Uterus (tissue), 4 donors: ENCODE measurements at places on chromosomes 7 and 10. TPM values are rescaled to one million over a fixed set of nuclear protein-coding genes. Genes with fewer than 3 reads are reported as not detected.

GRCh38 chr7:28605427-28606085 is 193.2 kb downstream of the CREB5 start:
- H3K4me1 ChIP-seq: no peaks in the 10 kb centered on the region
- no peak overlapping the region for H3K27ac ChIP-seq
- H3K27me3 ChIP-seq: no peaks in the 10 kb centered on the region

DNA sequence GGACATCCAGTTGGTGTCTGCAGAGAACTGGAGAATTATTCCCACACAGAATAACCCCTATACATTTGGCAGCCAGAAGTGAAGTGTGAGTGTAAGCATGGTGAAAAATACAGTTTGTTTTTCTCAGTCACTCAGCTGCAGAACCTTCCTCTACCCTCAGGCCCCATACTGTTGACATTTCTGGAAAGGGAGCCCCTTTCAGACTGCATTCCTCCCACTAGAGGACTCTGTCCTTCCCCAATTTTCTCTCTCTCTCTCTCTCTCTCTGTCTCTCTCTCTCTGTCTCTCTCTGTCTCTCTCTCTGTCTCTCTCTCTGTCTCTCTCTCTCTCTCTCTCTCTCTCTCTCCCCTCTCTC is 86.8 kb upstream of the STEAP1B start:
- no peaks in the 10 kb centered on the region for H3K4me1 ChIP-seq
- no peak overlapping the region for H3K4me3 ChIP-seq
- no peaks in the 10 kb centered on the region for H3K36me3 ChIP-seq
- no peak for DNase-seq

Gene GPER1
- 1.3 TPM for total RNA-seq

DNA sequence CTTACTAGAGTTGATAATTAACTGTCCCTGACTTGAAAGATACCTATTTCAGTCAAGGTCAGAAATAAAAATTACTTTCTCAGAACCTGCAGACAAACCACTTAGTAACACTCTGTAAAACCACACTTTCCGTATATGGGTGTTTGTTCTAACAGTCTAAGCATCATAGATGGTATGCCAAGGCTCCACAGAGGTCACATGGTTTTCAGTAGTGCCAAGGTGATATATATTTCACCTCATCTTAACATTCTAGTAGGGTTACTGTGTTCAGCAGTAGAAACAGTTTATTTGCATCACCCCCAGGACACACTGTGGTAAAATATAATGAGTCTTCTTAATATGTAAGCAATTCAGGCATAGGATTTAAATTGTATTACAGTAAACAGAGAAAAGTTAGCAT is 61.5 kb downstream of the KCND2 start:
- no peaks in the 10 kb centered on the region for H3K4me1 ChIP-seq
- H3K27ac ChIP-seq: no peak overlapping the region
- no peak for DNase-seq
- no peak overlapping the region for H3K4me3 ChIP-seq
- H3K27me3 ChIP-seq: no peaks in the 10 kb centered on the region

Gene NEUROG3
- not detected for total RNA-seq

DNA sequence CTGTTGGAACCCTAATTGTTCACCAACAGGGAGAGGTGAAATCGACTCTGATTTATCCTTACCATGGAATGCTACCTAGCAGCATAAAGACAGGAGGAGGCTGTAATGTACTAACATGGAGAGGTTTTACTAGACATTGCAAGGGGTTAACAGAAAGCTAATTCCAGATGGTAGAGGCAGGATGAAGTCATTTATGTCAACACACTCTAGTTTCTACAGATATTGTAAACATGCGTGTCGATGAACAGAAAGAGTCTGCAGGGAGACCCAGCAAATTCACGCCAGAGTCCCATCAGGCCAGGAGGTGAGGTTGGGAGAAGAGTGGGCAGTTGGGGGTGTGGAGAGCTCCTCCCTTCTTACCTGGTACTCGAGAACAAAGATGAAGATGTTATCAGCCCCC is 7.0 kb downstream of the NPC1L1 start:
- H3K4me1 ChIP-seq: no peaks in the 10 kb centered on the region
- no peak overlapping the region for H3K27ac ChIP-seq
- no peak for DNase-seq
- no peak overlapping the region for H3K4me3 ChIP-seq
- H3K36me3 ChIP-seq: no peaks in the 10 kb centered on the region

GRCh38 chr7:146902728-146903127 is 786.1 kb downstream of the CNTNAP2 start:
- no peaks in the 10 kb centered on the region for H3K36me3 ChIP-seq
- H3K4me3 ChIP-seq: no peak overlapping the region
- H3K27me3 ChIP-seq: no peaks in the 10 kb centered on the region

DNA sequence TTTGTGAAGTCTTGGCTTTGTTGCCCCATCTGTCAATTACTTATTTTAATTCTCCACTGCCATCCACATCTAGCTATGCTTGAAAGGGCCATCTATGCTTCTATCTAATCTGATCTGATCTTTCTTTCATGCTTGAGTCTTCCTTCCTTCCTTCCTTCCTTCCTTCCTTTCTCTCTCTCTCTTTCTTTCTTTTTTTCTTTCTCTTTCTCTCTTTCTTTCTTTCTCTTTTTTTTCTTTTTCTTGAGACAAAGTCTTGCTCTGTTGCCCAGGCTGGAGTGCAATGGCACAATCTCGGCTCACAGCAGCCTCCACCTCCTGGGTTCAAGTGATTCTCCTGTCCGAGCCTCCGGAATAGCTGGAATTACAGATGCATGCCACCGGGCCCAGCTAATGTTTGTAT is 11.3 kb downstream of the TFR2 start:
- H3K4me1 ChIP-seq: peaks cover 4% of the 10 kb centered on the region
- peaks cover 3% of the 10 kb centered on the region for H3K27me3 ChIP-seq
- no peak overlapping the region for H3K27ac ChIP-seq
- H3K4me3 ChIP-seq: no peak overlapping the region

Gene PROSER2
- 3.5 TPM for total RNA-seq

Gene FEZF1
- not detected for total RNA-seq

Gene MET
- total RNA-seq: 36.9 TPM

DNA sequence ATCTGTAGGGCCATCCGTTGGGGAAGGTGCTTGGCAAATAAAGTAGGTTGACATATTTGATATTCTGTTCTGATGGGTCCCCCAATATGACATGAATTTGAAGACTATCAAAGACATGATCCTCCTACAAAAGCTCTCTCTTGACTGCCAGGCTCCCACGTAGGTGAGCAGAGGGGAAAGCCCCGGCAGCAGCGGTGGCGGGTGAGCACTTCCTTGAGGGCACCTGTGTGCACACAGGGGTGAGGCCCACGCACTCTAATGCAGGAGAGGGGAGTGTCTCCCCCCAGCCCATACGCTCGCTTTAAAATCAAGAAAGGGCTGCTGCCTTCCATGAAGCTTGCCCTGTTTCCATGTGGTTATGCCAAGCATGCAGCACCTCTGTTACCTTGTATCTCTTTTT is 100.4 kb downstream of the TAX1BP1 start:
- H3K27me3 ChIP-seq: no peaks in the 10 kb centered on the region
- no peaks in the 10 kb centered on the region for H3K4me1 ChIP-seq
- H3K36me3 ChIP-seq: no peaks in the 10 kb centered on the region
- no peak overlapping the region for H3K4me3 ChIP-seq
